ENCODE measurements at places on chromosomes 13 and 19.

DNA sequence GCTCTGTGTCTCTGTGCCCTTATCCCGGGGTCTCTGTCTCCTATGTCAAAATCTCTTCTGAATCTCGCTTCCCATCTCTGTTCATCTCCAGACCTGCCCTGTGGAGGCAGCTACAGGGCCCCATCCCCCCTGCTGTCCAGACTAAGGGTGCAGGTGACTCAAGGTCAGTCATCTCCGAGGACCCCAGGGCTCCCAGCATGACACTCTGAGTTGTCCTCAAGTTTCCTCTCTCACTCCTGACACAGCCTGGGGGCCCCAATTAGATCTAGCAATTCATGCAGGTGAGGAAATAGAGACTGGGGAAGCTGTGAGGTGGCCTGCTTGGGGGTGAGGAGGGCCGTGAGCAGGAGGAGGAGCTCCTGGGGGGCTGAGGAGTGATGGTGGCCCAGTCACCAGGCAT, 2.1 kb upstream of the CNFN start:
- DNase-seq, result no peak

DNA sequence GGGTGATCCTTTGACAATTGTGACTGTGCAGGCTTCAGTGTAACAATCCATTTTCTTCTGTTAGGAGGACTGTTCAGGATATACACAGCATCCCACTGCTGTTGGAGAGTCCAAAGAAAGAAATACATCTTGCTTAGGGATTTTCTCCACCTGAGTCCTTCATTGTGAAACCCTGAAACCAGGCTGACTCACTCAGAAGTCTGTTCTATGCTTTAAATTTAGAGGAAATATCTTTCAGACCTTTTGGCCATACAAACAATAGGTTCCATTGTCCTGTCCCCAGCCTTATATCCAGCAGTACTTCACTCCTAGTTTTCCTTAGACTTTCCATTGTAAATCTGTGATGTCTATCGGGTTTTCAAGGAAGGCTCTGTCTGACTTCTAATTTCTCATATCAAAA, 379.1 kb downstream of the SUCLA2 start:
- no peak for DNase-seq

DNA sequence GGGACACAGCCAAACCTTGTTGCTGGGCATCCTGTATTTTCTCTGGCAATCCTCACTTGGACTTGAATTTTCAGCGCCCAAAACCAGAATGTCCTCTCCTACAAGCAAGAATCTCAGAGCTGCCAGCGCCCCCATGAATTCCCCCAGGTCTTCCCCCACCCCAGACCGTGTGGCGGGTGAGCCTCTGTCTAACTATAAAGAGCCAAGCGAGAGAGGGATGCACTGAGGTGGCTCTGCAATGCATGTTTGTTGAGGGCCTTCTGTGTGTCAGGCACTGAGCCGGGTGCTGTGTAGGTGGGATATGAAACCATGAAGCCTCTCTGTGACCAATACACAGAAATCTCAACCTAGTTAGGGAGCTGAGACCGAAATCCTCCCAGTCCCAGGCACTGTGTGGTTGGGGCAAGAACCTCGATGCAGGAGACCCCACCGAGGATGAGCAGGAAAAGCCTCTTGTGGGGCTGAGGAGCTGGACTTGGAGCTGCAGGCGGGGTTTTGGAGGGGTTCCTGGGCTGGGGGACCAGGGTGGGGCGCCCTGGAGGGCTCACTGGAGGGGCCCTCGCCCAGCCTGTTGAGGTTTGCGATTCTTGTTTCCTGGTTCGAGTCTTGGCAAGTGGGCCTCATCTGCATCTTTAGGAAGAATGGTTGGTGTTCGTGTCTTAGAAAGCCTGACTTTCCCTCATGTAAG, 12.4 kb upstream of the PROZ start:
- no peak for DNase-seq

DNA sequence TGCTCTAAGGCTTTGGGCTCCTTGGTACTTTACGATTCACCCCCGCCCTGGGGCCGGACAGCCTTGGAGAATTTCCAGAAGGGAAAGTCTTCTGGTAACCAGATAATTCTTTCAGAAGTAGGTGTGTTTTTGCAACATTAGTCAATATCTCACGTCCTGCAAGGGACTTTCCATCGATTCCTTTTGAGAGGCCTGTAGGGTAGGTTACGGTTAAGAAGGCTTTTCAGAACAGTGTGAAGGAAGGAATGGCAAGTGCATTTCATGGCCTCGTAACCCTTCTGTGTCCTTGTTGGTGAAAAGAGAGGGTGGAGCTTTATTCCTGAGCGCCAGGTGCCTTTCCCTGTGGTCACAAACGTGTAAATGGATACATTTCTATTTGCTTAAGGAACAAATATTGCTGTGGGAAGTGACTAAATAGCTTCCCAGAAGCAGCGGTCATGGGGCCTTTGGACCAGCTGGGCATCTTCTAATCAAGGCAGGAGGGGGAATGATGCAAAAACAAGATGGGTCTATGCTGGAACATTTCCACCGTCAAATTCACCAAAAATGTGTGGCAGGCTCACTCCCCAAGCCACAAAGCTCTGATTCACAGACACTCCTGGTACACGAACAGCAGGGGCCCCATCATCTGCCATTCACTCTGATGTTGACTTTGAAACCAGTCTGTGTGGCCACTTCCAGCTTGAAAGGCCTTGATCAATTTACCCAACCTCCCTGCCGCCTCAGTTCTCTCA, 99.2 kb downstream of the ANKRD10 start:
- DNase-seq, result no peak

DNA sequence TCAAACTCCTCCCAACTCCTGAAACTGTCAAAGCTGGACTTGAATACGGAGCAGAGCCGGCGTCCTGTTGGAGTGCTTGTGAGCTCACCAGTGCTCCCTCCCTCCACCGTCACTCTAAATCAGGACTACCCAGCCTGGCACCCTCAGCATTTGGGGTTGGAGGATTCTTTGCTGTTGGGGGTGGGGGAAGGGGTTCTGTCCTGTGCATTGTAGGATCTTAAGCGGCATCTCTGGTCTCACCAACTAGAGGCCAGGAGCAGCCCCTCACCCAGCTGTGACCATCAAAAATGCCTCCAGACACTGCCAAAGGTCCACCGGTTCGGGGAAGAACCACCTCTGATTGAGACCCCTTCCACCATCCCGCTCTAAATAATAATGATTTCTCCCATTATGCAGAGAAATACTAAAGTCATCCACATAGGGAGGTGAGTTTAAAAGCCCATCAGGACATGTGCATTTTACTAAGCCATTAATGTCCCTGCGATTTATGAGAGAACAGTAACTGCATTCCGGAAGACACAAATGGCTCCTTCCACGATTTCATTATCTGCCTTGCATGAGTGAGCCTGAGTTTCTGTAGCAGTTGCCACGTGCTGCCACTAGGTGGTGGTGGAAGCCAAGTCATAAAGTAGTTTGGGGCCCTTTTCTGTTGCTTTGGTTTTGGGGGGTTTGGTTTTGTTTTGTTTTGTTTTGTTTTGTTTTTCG, 16.1 kb upstream of the USP29 start:
- peak; percentile 19 for DNase-seq

DNA sequence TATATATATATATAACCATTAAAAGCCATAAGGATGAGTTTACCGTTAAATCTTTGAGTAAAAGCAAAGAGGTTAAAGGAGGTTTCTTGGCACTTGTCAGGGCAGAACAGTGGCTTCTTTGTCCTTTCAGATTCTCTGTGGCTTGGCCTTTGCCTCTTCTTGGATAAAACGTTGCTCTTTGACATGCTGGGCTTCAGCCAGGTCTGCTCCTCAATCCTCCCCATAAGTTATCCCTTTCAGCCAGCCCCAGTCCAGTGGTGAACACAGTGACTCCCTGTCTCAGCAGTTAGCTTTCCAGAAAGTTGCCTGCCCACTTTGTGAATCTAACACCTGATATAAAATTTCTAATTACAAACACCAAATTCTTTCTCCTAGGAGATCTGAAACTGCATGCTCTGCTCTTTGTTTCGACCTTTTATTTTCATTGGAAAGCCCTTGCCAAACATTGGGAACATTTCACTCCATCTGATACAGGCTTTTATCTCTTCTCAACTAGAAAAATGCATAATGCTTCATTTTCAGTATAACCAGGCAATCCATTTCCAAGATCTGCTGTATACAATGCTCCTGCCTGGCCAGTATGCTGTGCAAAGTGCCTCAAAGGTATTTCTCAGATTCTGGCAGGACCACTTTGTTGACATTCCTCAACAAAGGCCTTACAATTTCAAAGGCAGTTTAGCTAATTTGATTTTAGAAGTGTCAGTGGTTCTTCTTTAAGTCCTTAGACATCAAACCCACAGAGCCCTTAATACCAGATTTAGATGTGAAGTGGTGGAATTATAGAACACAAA, 16.2 kb upstream of the MED4 start:
- no peak for DNase-seq

DNA sequence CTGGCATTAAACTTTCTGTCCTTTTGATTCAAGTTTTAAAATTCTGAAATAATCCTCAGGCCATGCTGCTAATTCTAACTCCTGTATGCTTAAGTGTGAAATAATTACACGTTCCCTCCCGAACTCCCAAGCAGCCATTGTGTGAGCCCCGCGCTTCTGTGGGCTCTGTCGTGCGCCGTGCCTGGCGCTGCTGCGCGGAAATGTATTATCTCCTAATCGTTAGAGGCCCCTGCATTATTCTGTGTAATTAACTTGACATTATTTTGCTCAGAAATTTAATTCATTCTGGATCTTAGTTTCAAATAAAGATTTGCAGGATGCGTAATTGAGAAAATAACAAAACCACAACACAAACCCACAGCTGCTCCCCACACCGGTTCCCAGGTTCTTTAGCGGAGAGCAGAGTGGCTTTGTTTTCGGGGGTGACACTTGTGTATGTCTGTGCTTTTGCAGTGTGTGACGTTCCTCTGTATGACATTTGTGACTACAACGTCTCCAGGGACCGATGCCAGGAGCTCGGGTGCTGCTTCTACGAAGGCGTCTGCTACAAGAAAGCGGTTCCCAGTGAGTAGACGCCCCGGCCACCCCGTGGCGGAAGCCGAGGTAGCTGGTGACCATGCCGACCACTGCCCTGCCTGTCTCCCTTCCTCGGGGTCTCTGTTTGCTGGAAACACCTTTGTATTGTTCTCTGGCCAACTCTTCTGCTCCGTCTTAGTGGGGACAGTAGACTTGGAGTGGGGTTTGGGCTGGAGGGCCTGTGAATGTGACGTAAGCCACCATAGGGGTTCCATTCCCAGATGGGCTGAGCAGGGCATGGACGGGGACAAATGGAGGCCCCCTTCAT, 7.5 kb downstream of the TEX29 start:
- DNase-seq, result no peak

GRCh38 chr19:45068041-45068440, 8.2 kb downstream of the ZNF296 start:
- DNase-seq, result no peak

DNA sequence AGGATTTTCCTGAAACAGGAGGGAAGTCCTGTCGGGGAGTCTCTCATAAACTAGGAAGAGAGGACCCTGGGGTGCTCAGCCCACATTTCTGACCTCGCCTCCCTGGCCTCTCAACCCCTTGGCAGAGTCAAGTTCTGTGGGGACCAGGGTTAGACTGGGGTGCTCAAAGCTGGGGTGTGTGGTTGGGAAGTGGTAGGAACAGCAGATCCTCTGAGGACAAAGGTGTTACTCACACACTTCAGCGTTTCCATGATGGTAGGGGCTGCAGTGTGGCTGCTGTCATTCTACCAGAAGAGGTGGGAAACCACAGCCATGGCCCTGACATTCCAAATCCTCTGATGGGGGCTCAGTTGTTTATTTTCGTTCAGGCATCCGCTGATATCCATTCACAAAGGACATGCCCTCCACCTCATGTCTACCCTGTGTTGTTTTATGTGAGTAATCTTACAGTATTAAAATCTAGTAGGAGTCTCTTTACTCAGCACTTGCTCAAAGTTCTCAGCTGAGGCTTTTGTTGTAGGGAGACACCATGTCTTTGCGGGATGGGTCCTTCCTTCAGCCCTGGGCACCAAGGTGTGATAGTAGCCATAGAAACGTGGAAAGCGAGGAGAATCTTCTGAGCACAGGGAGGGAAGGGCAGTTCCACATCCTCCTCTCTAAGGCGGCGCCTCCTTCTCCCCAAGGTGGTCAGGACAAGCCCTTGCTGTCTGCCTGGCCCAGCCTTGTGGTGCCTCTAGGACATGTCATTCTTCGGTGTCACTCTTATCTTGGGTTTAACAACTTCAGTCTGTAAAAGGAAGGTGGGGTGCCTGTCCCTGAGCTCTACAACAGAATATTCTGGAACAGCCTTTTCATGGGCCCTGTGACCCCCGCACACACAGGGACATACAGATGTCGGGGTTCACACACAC, 1.5 kb downstream of the KIR2DL3 start:
- no peak for DNase-seq

GRCh38 chr19:38284422-38284821, 19.6 kb upstream of the C19orf33 start:
- DNase-seq, result no peak

- no peak for DNase-seq
Measured at GRCh38 chr13:26688980-26689379, 71.6 kb downstream of the GPR12 start.

GRCh38 chr19:30719189-30719998, 347.2 kb downstream of the ZNF536 start:
- no peak for DNase-seq

- peak; percentile 61 for DNase-seq
Measured at GRCh38 chr19:17235300-17235970, 9.4 kb downstream of the OCEL1 start.

DNA sequence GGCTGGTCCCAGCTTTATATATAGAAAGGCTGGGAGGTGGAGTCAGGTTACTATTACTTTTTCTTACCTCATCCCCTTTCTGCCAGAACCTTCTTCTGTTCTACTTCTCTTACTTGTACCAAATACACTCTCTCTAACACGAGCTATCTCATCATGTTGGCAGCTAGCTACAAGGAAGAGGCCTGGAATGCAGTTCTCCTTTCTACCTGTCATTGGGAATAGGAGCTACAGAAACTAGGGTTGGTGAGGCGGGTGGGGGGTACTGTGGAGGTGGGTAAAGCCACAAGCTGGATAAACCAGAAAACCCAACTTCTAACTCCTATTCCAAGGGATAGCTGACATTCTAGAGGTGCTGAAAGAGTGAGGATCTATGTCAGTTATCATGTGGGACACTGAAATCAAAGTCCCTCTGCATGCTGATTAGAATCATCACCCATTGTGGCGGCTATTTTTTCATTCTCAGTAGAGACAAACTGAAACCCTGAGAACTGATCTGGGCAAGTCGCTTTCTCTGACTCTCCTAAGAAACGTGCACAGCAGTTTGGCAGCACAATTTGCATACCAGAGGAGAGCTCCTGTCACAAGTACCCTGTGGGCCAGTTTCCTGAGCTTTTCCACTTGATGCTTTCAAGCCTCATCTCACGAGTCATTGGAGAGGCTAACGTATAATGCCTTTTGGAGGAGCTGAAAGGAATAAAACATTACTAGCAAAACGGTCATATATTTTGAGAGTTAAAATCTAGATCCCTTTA, 358.1 kb downstream of the ENOX1 start:
- DNase-seq, result no peak

DNA sequence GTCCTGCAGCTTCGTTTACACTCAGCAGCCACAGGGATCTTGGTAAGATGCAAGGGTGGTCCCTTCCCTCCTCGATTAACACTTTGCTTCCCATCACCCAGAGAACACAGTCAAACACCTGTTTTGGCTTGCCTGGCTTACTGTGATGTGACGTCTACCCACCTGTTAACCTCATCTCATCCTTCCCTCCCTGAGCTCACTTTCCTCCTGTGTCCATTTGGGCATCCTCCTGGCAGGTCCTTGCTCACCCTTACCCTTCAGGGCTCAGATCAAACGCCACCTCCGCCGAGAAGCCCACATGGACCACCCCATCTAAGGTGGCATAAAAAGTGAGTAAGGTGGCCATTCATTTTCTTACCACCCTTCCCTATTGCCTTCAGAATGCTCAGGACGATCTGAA, 9.2 kb downstream of the FIZ1 start:
- no peak for DNase-seq

- DNase-seq, result no peak
Measured at GRCh38 chr19:43673637-43674036, 3.7 kb upstream of the PLAUR start.

Measured in stimulated activated CD4-positive, alpha-beta T cell treated with anti-CD3 and anti-CD28 coated beads, TNF-alpha, amount 100 ng/mL, for 1 hour (primary cell).